ENCODE measurements at places on chromosomes 4 and X.

GRCh38 chr4:7170012-7170411 lies 22.3 kb upstream of the SORCS2 start:
- DNase-seq: no peak

- no peak for DNase-seq
These were observed 124.6 kb downstream of the NSUN7 start for GRCh38 chr4:40874331-40874730.

GRCh38 chr4:8555716-8556115 lies 24.5 kb upstream of the GPR78 start:
- no peak for DNase-seq

DNA sequence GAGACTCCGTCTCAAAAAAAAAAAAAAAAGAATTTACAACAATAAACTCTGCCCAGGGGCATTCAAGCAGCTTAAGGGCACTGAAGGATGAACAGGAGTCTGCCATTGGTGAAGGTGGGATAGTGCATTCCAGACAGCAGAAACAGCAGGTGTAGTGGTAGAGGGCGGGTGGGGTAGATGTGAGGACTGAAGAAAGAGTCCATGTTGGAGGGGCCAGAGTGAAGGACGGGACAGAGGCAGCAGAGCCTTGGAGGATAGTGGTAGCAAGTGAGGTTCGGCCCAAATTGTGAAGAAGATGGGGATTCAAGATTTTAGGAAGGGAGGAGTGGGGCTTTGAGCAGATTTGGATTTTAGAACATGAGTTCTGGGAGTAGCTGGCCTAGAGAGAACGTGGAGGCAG lies 75.7 kb downstream of the MED28 start:
- no peak for DNase-seq

- no peak for DNase-seq
These were observed 127.3 kb downstream of the NEK1 start for GRCh38 chr4:169485086-169485485.

- no peak for DNase-seq
These were observed 156.7 kb upstream of the EOLA2 start for GRCh38 chrX:150094996-150095395.

DNA sequence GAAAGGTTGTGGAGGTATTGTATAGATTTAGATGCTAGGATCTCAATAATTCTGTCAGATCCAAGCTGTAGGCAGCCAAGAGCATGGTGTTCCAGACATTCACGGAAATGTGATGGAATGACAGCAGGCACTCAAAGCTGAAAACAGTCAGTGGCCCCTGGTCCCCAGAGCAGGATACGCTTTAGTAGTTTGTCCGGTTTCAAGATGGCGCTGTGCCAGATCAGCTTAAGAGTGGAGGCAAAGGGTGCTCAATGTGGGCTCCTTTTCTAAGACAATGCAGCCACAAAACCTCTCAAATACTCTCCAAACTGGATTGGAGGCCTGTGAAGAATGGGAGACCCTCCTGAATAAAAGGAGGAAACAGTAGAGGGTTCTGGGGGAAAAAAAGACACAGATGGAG lies 291.2 kb upstream of the HS3ST1 start:
- no peak for DNase-seq
